ENCODE measurements at places on chromosomes 5 and 9.

DNA sequence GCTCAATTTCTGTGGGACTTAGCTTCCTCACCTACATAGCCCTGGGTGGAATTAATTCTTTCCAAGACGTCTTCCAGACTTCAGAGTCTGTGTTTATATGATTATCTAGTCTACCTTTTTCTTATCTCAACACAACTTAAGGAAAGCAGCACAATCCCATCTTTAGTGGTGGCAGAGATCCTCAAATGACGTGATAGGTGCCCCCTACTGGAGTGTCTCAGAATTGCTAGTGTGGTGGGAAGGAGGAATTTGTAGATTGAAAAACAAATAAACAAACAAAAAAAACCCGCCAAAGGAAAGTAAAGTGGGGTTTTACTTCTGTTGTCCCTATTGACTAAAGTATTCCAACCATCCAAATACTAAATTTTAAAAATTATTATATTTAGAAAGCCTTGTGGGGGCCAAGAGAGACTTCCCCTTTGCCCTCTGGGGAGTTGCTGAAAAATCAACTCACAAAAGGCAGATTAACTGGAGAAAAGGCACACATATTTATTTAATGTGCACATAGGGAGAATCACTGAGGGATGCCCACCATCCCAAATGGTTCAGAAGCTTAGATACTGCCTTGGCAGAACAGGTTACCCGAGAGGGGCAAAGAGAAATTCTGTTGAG is 283.3 kb downstream of the TMEM167A start:
- peak; percentile 3 for DNase-seq

DNA sequence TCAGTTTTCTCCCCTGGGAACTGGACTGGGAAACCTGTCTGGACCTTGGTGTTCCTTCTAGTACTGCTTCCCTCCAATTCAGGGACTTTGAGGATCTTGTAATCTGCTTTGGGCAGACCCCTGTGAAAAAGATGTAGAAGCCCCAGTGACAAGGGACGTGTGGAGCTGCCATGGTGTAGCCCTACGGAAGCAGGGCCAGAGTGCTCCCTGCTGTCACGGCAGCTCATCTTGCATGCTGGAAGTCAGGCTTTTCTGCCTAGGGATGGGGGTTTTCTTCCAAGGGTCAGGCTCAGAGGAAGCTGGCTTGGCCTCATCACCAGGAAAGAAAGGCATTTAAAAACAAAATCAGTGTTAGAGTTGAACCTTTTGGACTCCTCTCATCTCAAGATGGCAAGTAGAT is 86.4 kb downstream of the AMBP start:
- DNase-seq: no peak

DNA sequence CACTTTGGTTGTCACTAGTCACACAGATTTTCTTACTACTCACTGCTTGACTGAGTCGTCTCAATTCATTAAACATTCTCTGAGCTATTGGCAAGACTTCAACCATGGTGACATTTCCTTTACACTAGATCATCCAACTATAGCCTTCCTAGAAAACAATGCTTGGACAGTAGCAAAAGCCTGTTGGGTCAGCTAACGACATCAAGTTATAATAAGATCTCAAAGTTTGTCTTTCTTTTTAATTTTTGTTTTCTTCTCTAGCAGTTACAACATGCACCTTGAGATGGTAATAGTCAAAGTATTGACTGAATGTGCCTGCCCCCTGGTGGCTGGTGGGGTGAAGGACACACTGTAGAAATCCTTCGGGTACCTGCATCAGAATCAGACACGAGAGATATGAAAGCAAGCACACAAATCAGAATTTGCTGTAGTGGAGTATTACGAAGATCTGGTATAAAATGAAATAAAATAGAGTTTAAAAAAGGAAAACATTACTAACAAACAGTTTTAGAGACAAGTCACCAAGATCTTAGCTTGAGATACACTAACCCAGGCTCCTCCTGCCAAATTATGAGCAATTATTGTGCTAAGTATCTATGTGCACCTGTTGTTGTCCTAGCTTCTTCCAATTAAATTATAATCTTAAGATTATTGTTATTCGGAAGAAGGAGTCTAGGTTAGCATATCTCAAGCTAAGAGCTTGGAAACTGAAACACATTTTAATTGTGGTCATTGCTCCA is 81.2 kb downstream of the ARL15 start:
- DNase-seq: peak; percentile 54

- no peak for DNase-seq
Observed at GRCh38 chr9:112659906-112660305, 58.0 kb downstream of the INIP start.

DNA sequence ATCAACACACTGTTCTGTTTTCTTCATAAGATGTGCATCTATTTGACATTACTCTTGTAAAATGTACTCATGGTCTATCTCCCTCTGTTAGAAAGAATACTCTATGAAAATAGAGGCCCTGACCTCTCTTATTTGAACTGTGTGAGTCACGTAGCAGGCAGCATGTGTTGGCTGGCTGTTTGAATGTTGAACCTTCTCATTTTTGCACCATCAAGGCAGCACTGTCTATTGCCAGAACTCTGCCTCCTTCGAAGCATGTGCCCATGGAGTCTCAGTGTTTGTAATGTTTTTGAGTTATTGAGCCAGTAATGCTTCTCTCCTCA is 144.4 kb downstream of the ALDH1A1 start:
- no peak for DNase-seq

DNA sequence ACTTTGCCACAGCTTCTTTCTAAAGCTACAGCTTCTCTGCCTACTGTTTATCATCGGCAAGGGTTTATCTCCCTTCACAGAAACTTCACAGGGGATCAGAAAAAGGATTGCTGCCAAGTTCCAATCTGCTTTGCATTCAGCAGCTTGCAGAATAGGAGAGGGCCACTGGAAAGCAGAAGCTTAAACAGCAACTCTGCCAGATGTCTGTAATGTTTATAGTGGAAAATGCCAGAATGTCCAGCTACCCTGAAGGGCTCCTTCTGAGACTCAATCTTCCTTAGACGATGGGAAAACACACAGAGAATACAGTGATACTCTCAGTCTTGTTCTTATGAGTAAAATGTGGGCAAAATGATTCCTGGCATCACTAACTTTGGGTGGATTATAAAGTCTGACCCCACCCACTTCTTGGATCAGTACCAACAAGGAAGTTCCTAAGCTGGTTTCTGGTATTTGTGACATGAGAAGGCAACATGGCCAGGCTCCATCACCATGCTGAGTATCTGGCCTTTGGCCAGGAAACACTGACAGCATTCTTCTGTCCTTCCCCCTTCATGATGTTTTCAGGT is 19.0 kb downstream of the STOM start:
- DNase-seq: no peak

GRCh38 chr9:126533926-126534310 is 79.8 kb upstream of the LMX1B start:
- DNase-seq: no peak

DNA sequence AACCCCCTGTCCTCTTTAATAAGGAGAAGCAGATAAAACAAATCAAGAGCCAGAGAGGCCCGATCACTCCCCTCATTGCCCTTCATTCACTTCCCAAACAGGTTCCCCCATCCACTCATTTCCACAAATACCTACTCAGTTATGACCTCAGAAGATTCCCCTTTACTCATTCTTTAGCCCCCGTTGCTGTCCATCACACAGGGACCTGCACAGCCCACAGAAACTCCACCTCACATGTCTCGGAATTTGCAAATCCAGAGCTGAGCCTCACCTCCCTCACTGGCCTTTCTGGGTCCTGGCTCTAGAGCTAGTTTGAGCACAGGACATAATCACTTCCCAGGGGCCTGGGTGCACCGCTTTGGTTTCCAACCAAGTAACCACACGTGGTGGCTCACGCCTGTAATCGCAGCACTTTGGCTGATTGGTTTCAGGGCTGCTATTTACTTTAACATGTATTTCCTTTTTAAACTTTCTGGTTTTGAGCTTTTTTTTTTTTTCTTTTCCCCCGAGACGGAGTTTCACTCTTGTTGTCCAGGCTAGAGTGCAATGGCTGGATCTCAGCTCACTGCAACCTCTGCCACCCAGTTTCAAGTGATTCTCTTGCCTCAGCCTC is 17.8 kb downstream of the ATP6V0E1 start:
- DNase-seq: peak; percentile 11

DNA sequence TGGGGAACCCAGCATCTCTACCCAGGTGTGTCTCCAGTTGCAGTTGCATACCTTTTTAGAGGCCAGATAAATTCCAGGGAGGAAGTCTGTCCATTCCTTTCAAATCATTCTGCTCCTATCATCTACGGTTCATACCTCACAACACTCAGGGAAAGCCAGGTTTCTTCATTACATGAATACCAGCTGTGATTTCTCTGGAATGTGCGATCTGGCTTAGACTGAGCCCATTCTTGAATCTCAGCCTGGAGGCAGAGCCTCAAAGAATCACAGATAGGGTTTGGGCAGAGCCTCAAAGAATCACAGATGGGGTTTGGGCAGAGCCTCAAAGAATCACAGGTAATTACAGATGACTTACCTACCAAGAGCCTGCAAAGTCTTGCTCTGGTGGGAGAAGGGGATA is 7.2 kb downstream of the P4HA2 start:
- DNase-seq: no peak

GRCh38 chr5:105872569-105873270 is 1798.0 kb downstream of the EFNA5 start:
- DNase-seq: no peak

DNA sequence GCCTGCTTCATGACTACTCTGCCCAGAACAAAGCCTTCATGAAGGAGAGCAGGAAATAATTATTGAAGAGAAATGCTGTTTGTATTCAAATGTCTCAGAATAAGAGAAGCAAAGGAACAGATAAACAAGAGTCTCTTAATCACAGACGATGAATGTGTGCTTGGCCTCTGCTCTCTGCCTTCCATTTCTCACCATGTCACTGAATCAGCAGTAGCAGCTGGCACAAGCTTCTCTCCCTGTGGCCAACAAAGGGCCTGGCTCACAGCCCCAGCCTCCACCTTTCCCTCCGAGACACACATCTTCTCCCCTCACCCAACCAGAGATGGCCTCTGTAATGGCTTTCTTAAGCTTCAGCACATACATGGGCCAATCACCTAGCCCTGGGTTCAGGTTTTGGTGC is 128.1 kb upstream of the SLIT3 start:
- no peak for DNase-seq

DNA sequence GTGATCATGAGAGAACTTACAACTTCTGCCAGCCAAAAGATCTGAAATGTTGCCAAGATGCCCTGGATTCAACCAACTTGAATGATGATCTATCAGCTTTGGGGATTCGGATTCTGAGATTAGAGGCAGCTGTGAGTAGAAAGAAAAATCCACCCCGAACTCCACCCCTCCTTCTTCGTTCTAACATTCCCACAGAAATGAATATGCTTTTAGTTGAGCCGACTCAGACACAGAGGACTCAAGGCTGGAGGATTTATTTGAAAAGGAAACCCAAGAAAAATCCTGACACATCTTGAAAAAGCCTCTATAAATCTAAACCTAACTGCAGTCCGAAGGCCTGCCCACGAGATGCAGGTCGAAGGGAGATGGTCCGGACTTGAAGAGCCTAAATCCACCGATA is 275.0 kb downstream of the GAS1 start:
- DNase-seq: no peak

DNA sequence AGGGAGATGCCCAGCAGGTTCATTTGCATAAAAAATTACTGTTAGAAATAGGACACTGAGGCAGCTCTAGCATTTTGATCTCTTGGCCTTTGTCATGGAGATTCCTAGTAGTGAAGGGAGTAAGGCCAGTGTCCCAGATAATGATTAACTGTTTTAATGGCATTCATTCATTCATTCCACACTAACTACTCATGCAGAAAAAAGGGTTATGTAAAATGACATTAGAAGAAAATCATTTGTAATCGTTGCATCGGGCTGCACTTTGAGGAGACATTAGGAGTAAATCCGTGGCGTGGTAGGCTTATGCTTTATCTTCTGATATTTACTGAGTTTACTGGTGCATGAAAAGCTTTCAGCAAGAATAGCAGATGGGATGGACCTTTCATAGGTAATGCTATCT is 82.6 kb upstream of the GRHPR start:
- DNase-seq: no peak

GRCh38 chr9:127538849-127539258 is 73.2 kb upstream of the STXBP1 start:
- DNase-seq: no peak

- DNase-seq: no peak
Observed at GRCh38 chr5:154714266-154714986, 40.8 kb upstream of the LARP1 start.

GRCh38 chr5:173454361-173454735 is 126.1 kb upstream of the STC2 start:
- no peak for DNase-seq

DNA sequence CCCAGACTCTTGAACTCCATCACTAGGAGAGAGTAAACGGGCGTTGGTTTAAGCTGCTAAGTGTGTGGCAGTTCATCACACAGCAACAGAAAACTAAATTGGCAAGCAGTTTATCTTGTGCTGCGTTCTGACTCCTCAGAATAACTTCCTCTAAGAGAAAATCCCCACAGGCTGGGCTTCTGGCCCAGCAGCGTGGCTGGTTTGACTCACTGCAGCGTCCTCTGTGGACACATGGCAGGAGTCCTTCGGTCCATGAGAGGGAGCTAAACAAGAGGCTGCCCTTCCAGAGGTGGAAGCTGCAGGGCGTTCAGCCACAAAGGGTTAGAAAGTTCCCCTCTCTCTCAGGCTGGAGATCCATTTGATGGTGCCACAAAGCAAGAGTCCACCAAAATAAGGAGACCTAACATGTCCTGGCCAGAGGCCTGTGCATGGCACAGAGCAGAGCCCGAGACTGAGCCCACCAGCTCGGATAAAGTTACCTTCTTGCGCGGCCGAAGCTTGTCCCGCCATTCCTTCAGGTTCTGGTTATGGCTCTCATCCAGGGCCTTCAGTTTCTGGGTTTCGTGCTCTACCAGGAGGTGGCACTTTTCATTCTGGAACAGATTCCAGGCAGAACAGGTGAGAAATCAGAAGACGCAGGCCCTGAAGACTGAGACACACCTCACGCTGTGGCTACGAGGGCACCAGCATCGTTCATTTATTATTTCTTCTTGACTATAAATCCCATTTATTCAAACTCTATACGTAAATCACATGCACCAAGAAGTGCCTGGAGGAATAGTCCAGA is 46.2 kb upstream of the FBXW11 start:
- no peak for DNase-seq

DNA sequence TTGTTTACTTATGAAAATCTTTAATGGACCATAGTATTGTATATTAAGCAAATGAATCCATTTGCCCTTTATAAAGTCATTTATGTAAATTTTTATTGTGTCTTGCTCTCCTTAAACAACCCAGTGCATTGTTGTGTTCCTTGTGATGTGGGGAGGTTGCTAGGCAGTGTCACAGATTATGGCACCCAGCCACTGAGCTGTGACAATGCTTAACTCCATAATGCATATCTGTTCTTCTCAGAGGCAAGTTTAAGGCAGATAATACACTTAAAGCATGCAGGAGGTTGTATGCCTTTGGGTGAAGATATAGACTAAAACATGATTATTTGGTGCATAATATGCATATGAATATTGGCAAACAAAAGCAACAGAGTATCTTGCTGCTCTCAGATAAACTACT is 269.6 kb upstream of the RIOK2 start:
- no peak for DNase-seq

DNA sequence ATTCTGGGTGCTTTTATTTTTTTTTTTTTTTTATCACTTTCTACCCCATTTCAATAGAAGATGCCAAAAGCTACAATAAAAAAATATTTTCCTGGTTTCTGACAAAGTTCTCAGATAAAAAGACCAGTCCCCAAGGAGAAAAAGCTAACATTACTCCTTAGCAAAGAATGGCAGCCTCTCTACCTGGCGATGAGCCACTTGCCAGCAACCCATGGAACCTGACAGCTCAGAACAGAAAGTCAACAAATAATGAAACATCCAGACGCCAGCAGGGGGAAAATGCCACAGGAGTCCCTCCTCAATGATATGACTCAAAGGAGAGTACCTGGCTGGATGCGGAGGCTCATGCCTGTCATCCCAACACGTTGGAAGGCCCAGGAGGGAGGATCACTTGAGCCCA is 123.2 kb downstream of the MYO10 start:
- DNase-seq: no peak

All from CD8-positive, alpha-beta memory T cell (primary cell).